ENCODE measurements at places on chromosomes 1 and 21.
A peak's percentile ranks its signal among the peaks of the same experiment; 100 is the strongest.

DNA sequence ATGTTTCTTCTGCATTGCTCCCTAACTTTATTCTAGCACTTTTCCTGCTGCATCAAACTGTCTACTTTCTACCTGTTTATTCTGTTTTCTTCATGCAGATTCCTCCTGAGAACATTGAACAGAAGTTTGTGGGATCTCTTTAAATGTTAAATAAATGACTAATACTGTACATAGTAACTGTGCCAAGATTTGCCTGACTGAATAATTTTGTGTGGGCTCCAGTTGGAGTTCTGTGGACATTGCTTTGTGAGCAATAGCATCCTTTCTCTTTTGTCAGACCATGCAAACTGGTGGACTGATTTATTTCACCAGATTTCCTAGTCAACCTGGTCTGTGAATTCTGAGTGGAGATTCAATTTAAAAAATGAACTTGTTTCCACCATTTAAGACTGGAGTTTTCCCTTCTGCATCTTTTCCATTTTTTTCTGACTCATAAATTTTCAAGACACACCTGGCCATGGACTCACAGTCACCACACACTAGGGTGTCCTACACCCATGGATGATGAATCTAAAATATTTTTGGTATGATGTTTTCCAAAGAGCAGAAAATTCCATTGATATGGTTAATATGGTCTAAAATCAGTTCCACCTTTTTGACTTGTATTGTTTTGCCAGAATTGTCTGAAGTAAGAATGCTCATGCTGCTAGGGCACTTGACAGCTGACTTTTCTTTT is 140.7 kb upstream of the SPAG17 start:
- peak; percentile 29 for DNase-seq

DNA sequence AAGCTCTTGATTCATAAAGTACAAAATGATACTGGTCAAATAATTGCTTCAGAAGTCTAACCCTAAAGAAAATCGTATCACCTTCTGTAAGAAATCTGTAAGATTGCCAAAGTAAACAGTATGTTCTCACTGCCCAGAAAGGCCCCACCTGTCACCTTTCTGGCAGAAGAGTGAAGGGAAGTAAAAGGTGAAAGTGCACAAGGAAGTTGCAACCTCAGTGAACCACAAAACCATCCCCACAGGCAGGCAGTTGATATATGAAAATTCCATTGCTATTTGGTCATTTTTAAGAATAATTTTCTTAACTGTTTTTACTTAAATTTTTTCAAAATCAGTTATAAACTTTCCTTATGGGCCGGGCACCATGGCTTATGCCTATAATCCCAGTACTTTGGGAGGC is 48.5 kb upstream of the FBXO28 start:
- no peak for DNase-seq

DNA sequence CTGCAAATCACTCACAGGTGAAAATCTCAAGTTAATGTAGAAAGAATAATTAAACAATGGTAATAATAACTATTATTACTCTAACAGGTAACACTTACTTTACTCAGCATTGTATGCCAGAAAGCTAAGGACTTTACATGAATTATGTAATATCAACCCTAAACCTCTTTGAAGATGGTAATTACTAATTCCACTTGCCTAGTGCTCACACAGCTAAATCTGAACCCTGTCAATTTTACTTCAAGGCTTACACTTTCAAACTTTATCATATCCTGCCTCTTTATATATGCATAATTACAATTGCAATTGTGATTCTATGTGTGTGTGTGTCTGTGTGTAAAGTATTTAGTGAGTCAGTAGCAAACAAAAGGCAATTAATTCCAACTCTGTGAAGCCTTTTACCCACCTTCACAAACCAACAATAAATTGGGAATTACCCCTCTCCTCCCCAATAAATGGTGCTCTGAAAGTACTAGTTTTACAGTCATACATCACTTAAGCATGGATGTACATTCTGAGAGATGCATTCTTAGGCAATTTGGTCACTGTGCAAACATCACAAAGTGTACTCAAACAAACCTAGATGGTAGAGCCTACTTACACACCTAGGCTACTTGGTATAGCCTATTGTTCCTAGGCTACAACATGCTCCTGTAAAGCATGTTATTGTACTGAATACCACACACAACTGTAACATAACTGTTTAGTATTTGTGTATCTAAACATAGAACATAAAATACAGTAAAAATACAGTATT is 5.9 kb downstream of the ZNF644 start:
- DNase-seq = no peak

GRCh38 chr1:40306296-40306695 is 10.8 kb downstream of the COL9A2 start:
- no peak for DNase-seq

GRCh38 chr1:35452106-35452774 is 105.0 kb downstream of the KIAA0319L start:
- DNase-seq = no peak

DNA sequence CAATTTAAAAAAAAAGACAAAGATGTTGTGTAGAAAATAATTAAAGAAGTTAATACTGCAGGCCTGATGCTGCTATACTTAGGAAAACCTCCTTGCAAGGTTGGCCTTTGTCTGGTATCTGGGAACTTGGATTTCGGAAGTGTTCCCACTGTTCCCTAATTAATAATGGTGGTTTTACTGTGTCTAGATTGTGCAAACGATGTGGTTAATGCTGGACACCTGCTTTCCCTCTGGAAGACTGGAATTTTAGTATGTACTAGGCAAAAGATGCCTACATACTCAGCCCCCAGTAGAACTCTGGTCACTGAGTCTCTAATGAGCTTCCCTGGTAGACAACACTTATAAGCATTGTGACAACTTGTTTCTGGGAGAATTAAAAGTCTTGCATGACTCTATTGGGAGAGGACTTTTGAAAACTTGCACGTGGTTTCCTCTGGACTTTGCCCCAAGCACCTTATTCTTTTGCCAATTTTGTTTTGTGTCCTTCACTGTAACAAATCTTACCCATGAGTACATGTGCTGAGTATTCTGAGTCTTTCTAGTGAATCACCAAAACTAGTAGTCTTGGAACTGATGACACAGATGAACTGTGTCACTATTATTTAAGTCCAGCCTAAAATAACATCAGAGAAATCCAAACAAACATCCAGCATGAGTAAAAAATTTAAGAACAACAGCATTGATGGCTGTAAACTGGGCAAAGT is 40.4 kb downstream of the LIN9 start:
- no peak for DNase-seq

DNA sequence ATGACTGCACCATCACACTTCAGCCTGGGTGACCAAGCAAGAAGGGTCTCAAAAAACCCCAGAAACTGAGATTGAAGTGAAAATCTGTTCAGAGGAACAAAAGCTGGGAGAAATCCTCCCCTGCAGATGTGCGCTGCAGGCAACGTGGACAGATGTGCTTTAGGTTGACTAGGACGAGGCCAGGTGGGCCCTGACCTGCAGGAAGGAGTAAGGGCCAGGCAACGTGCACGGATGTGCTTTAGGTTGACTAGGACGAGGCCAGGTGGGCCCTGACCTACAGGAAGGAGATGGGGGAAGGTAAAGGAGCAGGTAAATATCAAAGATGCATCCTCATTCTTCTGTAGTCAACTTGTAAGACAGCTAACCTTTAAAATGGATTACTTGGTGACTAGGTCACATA is 2.5 kb upstream of the KRTAP12-1 start:
- no peak for DNase-seq

DNA sequence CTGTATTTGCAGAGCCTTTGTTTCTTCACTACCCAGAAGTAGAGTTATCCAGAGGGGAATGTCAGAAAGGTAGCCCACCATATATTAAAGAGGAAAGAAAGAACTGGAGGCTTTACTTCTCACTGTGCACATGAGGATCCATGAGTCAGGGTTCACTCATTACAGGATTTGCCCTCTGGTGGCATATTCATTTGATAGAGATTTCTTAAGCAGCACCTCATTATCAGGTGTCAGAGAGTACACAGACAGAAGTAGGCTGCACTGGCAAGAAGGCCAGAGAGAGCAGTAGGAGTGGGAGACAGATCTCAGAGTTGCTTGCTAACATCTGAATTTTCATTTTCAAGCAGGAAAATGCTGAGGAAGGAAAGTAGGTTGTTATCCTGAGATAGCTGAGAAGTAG is 123.8 kb downstream of the PIK3R3 start:
- DNase-seq = no peak

DNA sequence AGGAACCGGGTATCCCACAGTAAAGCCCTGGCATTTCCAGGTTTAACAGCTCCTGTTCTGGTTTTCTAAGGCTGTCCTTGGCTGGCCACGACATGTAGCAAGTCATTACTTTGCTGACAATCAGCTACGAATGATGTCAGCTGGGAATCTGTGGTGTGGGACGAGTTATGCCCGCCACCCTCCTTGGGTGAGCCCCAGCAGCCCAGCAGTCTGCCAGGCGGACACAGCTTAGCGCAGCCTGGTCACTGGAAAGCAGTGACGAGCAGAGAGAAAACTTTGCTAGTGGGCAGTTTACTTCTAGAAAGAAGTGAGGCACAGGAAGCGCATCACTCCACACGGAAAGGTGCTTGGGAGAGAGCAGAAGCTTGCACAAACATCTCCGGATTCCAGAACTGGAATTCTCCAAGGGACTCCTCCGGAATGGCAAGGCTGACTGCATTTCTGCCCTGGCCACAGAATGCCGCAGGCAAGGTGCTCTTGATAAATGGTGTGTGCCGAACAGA is 15.5 kb upstream of the ZNF436 start:
- no peak for DNase-seq

- no peak for DNase-seq
Observed at GRCh38 chr1:243253211-243253925, 1.7 kb downstream of the CEP170 start.

GRCh38 chr1:205330150-205330549 is 8.6 kb upstream of the NUAK2 start:
- DNase-seq = no peak

Measured in urothelium cell line (cell line).